ENCODE measurements at places on chromosomes 1 and 21. TPM values are rescaled to one million over a fixed set of nuclear protein-coding genes. Genes with fewer than 3 reads are reported as not detected.

The CFAP74 gene
- not detected for total RNA-seq

The EFNA1 gene
- 195 TPM for total RNA-seq

The SPRR2B gene
- total RNA-seq = not detected

The NHLH1 gene
- 0.05 TPM for total RNA-seq

The CCDC181 gene
- total RNA-seq = 0.41 TPM

The C1orf210 gene
- total RNA-seq = not detected

The KRTAP11-1 gene
- not detected for total RNA-seq
